Neuronal stem cell (in vitro differentiated cells): ENCODE measurements at places on chromosomes 2 and 18.

GRCh38 chr2:74740395-74740740 is 86.3 kb downstream of the SEMA4F start:
- no peak for DNase-seq

- no peak for DNase-seq
Observed at GRCh38 chr2:170396799-170397459, 219.0 kb downstream of the MYO3B start.

GRCh38 chr2:202790676-202791075 is 80.9 kb downstream of the ICA1L start:
- DNase-seq, result no peak

GRCh38 chr2:164186591-164186990 is 434.7 kb downstream of the GRB14 start:
- no peak for DNase-seq

- no peak for DNase-seq
Observed at GRCh38 chr2:226756131-226756530, 43.5 kb downstream of the IRS1 start.

- no peak for DNase-seq
Observed at GRCh38 chr2:238161291-238162051, 2.7 kb downstream of the ERFE start.

- DNase-seq, result no peak
Observed at GRCh38 chr2:33321236-33321771, 155.1 kb upstream of the RASGRP3 start.

DNA sequence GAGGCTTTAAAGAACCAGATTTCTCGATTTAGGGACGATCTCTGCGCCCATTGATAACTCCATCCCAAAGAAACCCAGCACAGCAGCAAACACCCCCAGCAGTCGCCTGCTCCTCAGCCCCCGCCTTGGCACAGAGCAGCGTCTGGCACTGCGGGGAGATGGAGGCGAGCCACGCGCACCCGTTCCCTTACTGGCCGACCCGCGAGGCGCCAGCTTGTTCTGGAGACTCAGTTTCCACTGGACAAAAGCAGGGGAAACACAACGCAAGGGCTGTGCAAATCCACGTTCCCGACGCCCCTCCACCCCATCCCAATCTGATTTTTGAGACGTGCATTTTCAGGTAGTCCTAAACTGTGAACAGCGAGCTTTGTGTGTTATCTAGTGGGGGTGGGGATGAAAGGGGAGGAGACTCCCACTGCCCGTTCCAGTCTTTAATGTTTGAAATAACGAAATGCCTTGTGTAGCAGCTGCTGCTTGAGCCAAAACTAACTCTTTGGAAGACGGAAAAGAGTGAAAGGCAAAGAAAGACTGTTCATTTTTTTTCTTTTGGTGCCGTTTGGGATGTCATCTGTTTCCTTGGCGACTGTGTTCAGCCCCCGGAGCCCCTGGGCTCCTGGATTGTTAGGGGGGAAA is 143.2 kb downstream of the MEIS1 start:
- DNase-seq, result no peak

- no peak for DNase-seq
Observed at GRCh38 chr18:13577091-13577697, 149.2 kb downstream of the FAM210A start.

- DNase-seq, result no peak
Observed at GRCh38 chr2:143870696-143871095, 649.2 kb downstream of the ZEB2 start.

- no peak for DNase-seq
Observed at GRCh38 chr18:2822213-2822921, 24.4 kb upstream of the EMILIN2 start.

DNA sequence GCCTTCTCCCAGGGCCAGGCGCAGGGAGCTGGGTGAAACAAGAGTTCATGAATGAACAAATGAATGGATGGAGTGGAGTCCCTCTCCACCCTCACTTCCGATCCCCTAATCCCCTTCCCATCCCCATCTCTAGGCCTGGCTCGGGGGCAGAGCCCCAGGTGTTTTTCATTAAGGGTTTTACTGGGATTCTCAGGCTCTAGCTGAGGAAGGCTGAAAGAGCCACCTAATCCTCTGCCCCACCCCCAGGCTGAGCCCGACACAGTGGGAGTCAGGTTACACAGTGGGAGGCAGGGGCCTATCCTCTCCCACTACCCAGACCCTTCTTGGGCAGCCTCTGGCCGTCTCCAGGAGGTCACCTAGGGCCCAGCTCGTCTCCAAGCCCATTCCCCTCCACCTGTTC is 36.1 kb downstream of the SDC1 start:
- peak; percentile 64 for DNase-seq

- DNase-seq, result no peak
Observed at GRCh38 chr18:29259838-29260237, 1082.9 kb upstream of the CDH2 start.

DNA sequence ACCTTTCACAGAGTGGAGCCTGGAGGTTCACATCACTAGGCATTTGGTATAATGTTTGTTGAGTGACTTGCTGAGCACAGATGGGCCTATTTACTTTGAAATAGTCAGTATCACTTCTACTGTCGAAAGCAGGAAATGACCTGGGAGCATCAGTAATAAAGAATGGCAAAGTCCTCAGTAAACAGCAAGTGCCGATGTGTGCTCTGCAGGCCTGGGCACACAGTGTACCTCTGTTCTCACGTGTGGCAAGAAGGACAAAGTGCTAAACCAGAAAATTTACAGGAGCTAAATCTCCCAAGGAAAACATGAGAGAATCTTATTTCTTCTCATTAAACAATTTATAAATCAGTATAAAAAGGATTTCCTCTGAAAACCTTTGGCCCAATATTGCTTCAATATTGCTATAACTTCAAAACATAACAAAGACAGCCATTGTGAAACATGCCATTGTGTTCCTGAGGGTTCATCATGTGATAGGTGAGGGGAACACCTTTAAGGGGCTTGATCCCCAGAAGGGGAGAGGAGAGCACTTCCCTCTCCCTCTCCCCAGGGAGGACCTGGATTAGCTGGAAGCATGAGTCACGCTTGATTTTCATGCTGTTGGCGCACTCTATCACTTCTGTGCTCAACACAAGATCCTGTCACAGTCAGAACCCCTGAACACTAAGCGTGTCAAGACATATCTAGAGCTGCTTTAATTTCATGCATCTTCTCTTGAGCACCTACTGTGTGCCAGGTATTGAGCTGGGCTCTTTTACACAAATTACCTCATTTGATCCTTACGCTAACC is 131.5 kb upstream of the SMAD2 start:
- no peak for DNase-seq

DNA sequence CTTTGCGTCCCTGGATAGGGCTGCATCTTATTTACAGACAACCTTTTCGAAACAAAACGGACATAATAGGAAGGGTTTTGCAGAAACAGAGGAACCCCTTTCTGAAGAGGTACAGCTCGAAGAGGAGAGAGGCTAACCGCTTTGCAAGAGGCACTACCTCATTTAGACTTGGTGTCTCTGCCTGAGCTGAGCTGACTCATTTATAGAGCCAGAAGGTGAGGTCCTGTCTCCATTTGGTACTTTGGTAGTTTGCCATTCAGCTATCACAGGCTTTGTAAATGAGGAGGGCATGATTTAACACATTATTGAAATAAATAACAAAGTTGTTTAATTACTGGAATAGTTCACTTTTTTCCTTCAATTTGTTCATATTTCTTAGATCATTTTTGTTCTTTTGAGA is 2.2 kb upstream of the NXPH2 start:
- DNase-seq, result no peak

- DNase-seq, result no peak
Observed at GRCh38 chr2:144014103-144014502, 505.8 kb downstream of the ZEB2 start.

DNA sequence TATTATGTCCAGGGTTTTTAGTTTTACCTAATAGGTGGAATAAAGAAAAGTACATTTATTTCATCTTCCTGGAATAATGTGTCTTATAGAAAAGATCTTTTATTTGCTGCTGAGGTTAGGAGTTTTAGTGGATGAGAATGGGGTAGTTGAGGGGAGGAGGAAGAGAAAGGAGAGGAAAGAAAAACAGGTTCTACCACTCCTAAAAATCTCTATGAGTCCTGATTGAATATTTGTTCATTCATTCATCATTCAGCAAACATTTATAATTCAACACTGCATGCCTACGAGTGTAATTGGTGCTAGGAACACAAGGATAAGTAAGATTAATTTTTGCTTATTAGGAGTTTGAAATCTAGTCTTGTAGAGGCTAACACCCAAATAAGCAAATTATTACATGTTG is 45.2 kb upstream of the SLC4A10 start:
- no peak for DNase-seq

GRCh38 chr2:192124571-192124970 is 70.2 kb downstream of the TMEFF2 start:
- no peak for DNase-seq

DNA sequence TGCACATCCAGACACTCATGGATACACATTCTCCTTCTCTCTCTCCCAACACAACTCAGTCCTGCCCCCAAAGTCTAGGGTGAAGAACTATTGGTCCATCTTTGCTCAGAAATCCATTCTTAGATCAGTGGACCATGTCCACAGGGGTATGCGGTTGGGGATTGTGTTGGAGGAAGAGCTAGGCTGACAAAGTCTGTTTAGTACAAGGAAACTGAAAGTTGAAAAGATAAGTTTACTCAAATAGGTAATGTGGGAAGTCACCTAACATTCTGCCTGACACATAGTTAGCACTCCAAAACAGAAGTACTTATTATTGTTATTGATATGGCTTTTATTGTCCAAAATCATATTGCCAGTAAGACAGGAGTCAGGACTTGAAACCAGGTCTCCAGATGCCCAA is 55.9 kb downstream of the ALK start:
- DNase-seq, result no peak

DNA sequence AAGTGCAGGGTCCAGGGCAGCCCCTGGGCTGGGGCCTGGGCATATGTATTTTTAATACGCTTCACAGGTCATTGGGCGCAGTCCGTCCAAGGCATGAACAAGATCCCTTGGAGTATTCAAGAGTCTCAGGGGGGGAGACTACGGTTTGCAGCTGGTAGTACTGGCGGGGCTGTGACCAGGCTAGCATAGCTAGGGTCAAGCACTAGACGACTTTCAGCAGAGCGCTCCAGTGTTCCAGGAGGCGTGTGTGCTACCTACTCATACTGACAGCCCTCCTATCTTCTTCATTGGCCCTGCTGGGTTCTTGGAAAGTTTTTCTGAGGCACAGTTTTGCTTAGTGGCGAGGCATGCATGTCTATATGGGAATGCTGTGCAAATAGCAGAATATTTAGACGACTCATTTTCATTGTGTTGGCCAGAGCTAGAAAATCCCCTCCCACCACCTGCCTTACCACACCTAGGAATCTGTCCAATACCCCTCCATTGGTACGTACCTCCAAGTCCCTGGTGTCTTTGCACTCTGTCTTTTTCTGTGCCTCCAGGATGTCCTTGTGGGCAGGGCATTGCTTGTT is 68.2 kb downstream of the GLI2 start:
- no peak for DNase-seq

DNA sequence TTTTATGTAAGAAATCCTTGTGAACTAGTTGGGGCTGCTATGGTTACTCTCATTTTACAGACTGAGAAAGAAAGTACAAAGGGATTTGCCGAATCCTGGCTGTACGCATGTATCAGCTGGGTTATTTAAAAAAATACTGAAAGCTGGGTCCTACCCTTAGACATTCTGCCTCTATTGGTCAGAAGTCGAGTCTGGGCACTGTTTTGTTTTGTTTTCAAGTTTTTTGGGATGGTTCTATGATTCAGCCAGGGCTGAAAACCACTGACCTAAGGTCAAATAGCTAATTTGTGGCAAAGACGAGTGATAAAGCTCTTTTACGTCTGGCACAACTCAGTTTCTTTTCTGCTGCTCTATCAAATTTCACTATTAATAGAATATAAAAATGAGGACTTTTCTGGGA is 5.9 kb upstream of the SLC8A1 start:
- no peak for DNase-seq

- no peak for DNase-seq
Observed at GRCh38 chr2:96404446-96405373, 69.1 kb downstream of the NCAPH start.

DNA sequence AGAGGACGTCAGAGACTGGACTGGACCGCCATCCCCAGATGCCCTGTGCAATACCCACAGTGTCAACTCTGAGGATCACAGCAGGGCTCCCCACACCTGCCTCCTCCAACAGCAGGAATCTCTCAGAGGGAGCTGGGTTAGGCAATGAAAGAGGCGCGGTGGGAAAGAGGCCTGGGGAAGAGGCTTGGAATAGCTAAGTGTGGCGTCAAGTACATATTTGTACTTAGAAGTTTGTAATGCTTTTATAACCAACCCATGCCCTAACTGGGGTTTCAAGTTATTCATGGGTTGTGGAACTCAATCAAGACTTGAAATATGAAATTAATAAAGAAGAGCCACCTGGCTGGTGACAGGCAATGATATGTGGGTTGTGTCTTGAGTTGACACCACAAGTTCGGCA is 28.7 kb downstream of the CYP26B1 start:
- no peak for DNase-seq

DNA sequence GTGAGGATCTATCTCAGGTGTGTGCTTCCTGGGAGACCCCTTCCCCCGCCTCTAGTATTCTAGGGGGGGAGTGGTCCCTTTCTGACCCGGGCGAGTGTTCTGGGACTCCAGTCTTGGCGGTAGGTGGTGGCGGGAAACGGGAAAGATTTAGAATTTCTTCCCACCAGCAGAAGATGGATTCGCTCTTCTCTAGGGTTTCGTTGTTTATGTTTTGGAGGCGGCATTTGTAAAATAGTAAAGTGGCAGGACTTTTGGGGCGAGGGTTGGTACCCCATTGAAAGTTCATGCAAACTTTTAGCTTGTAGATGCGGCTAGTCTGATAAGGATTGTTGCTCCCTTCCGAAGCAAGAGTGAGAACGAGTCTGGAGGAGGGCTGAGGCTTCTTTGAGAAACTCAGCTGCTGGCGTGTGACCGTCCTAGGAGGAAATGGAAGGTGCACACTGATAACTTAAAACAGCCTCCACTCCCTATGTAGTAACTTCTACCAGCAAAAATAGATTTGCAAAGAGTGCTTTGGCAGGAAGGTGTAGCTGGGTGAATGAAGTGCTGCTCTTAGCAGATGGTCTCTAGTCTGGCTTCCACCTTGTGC is 412 bp downstream of the GPD2 start:
- peak; percentile 6 for DNase-seq

- no peak for DNase-seq
Observed at GRCh38 chr18:79069717-79070151, 540 bp downstream of the ATP9B start.

DNA sequence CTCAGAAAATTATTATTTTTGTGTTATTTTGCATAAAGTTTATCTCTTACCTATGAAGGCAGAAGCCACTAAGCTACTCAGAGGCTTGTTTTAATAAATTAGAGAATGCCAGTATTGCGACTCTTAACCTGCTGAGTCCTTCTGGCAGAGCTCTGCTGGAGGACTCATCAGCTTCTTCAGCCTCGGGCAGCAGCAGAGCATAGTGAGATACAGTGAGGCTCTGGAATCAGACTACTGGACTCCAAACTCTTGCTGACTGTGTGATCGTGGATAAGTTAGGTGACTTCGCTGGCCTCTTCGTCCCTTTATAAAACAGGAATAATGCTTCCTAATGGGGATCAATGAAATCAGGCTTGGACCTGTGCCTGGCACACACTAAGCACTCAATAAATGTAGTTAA is 1.7 kb downstream of the PTRHD1 start:
- DNase-seq, result no peak

- no peak for DNase-seq
Observed at GRCh38 chr2:150046211-150046610, 441.3 kb downstream of the RND3 start.

- DNase-seq, result no peak
Observed at GRCh38 chr18:9712611-9713010, 4.5 kb downstream of the RAB31 start.
